ENCODE measurements at places on chromosomes 6 and 20.

GRCh38 chr6:158999154-158999665 is 792 bp downstream of the RSPH3 start:
- no peak for DNase-seq

GRCh38 chr20:45354423-45355208 is 6.4 kb upstream of the SDC4 start:
- no peak for DNase-seq

DNA sequence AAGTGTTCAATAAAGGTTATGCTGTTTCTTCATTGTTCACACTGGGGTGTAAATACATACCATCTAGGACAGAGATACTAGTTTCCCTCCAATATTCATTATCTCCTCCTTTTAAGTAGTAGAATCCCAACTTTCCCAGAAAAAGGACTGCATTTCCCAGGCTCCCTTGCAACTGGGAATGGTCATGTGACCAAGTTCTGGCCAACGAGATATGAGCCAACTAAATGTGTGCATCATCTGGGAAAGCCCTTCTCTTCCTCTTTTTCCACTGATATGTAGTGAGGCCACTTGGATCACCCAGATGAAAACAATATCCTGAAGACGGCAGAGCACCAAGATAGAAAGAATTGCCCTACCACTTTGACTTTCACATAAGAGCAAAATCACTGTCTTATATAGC is 97.9 kb upstream of the PTPRT start:
- no peak for DNase-seq

DNA sequence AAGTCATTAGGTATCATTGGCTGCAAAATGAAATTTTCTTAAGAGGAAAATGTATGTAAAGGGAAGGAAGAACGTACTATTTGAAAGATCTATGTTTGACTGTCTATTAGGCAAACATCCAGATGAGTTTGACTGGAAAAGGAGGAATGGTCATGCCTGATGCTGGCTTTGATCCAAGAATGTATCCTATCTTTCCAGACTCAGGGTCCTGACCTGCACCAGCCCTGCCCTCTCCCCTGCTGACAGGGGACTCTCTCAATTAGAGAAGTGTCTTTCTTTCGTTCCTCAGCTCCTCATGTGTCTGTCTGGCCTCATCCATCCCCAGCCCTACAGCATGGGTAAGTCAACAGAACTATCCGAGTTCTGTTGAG is 21.9 kb upstream of the SH3BGRL2 start:
- no peak for DNase-seq

DNA sequence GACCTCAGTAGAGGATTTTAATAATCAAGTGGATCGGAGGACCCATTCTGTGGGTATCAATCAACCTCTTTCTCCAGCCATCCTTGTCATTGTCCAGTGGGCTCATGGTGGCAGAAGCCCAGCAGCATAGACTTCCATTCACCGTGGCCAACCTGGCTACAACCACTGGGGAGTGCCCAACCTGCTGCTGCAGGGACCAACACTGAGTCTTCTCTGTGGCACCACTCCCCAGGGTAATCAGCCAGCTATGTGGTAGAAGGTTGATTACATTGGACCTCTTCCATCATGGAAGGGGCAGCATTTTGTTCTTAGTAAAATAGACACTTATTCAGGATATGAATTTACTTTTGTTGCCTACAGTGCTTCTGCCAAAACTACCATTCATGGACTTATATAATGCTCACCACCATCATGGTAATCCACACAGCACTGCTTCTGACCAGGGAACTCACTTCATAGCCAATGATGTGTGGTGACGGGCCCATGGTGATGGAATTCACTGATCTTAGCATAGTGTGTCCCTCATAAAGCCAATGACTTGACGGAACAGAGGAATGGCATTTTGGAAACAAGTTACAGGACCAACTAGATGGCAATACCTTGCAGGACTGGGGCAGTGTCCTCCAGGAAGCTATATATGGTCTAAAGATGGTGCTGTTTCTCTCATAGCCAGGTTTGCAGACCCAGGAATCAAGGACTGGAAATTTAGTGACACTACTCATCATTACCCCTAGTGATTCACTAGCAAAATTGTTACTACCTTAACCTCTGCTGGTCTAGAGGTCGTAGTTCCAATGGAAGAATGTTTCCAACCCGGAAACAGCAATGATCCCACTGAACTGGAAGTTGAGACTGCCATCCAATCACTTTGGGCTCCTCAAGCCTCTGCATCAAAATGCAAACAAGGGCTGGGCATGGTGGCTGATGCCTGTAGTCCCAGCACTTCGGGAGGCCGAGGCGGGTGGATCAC is 7.6 kb downstream of the CD24 start:
- DNase-seq, result no peak

DNA sequence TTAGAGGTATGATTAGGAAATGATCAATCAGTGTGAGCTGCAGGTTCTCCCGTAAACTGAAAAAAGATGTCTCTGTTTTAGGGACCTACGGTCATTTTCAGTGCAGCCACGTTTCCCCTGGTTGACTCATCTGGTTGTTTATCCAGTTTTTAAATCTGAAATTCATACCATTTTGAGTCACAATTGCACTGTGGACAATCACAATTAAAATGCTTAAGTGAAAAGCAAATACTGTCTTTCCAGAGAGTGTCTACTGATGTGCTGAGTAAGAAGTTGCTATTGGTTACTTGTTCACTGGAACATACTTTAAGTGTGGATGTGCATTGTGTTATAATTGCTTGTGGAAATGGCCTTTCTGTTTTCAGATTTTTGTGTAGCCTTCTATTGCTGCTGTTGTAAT is 305.1 kb upstream of the SASH1 start:
- no peak for DNase-seq

- no peak for DNase-seq
Observed at GRCh38 chr6:6191909-6192308, 128.6 kb downstream of the F13A1 start.

- no peak for DNase-seq
Observed at GRCh38 chr20:25563876-25564275, 21.5 kb downstream of the NINL start.

- DNase-seq, result peak; percentile 68
Observed at GRCh38 chr6:27825025-27825793, 87.0 kb downstream of the OR2B2 start.

GRCh38 chr6:21533678-21534077 is 59.9 kb upstream of the SOX4 start:
- no peak for DNase-seq

DNA sequence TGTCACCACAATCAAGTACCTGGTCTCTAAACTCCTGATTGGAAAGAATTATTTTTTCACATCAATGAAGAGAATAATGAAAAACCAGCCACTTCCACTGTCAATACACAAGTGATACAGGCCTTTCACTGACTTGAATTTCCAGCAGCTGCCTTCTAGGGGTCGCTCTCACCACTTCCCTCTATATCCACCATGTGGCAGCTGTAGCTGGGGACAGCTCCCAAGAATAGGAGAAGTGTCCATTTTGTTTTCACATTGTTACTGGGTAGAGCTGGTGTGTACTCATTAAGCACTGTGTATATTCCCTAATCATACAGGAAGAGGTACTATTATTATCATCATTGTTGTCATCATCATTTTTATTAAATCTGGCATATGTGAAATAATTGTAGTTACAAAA is 438.4 kb upstream of the SPTLC3 start:
- no peak for DNase-seq
